Lower lobe of right lung (tissue), 2 donors: ENCODE measurements at places on chromosomes 16 and 17. TPM values are rescaled to one million over a fixed set of nuclear protein-coding genes. Genes with fewer than 3 reads are reported as not detected.

The PPP1R1B gene
- total RNA-seq = 23.9 TPM

GRCh38 chr17:42131232-42131631, 8.6 kb downstream of the HSPB9 start:
- H3K27ac ChIP-seq = peak overlapping the region; percentile 80
- no peak overlapping the region for H3K4me3 ChIP-seq
- H3K4me1 ChIP-seq = peaks cover 78% of the 10 kb centered on the region
- peaks cover 43% of the 10 kb centered on the region for H3K36me3 ChIP-seq
- H3K27me3 ChIP-seq = no peaks in the 10 kb centered on the region

- H3K27me3 ChIP-seq = no peaks in the 10 kb centered on the region
- H3K4me3 ChIP-seq = no peak overlapping the region
- DNase-seq = no peak
Measured at GRCh38 chr17:48915459-48916282, 7.5 kb downstream of the UBE2Z start.

DNA sequence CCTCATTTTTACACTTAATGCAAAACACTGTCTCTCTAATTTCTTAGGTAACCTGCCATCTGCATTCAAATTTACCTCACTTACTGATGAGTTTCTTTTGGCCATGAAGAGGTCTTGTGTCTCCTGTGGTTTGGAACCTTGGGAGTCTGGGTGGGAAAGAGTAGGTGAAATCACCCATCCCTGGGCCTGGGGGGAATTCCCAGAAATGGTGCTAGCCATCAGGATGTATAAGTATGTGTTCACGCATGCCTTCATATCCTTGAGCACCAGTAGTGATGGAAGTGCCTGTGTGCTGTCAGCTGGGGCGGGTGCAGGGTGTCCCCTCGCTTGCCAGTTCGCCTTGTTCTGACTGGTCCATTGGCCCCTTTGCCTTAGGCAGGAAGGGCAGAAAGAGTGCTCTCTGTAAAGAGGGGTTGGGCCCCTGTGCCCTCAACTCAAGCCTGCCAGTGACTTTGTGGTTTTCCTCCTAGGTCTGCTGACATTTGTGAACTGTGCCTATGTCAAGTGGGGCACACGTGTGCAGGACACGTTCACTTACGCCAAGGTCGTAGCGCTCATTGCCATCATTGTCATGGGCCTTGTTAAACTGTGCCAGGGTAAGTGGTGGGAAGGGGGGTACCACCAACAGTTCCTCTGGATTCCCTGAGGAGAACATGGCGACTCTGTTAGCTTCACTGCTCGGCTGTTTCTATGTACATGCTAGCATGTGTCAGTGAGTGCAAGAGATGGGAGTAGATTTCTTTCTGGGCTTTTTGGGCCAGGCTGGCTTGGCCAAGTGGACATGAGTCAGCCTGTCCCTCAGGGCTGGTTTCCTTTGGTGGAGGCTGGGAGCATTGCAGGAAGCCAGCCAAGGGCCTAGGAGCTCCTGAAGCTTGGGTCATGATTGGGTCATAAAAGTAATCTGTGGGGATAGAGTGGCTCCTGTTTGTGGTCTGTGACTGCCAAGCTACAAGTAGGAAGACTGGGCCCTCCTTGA, 23.2 kb downstream of the SLC7A6OS start:
- no peak for DNase-seq
- no peaks in the 10 kb centered on the region for H3K27me3 ChIP-seq
- peaks cover 51% of the 10 kb centered on the region for H3K36me3 ChIP-seq
- peak overlapping the region; percentile 60 for H3K27ac ChIP-seq
- H3K4me1 ChIP-seq = peaks cover 73% of the 10 kb centered on the region

GRCh38 chr17:68740555-68741447, 139.6 kb upstream of the FAM20A start:
- no peaks in the 10 kb centered on the region for H3K27me3 ChIP-seq
- H3K4me1 ChIP-seq = no peaks in the 10 kb centered on the region
- no peak overlapping the region for H3K27ac ChIP-seq
- no peak overlapping the region for H3K4me3 ChIP-seq
- no peaks in the 10 kb centered on the region for H3K36me3 ChIP-seq

DNA sequence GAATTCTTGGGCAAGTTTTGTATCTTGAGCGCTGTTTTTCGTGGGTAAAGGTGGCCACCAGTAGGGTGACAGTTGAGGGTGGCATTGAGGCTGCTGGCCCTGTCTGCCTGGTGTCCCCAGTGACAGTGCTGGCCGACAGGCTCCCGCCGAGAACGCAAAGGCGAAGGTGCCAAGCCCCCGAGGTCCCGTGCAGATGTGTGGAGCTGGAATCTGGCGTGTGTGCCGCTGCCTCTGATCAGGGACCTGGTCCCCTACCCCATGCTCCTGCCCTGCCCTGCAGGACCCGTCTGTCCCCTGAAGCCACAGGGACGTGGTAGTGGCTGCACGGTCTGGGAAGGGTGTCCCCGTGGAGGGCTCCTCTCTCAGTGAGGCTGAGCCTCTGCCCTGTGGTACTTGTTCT, 3.5 kb downstream of the UBE2I start:
- H3K36me3 ChIP-seq = peaks cover 55% of the 10 kb centered on the region
- no peak overlapping the region for H3K4me3 ChIP-seq
- no peaks in the 10 kb centered on the region for H3K27me3 ChIP-seq
- DNase-seq = no peak
- peaks cover 28% of the 10 kb centered on the region for H3K4me1 ChIP-seq
- H3K27ac ChIP-seq = no peak overlapping the region

- H3K4me3 ChIP-seq = no peak overlapping the region
- no peaks in the 10 kb centered on the region for H3K27me3 ChIP-seq
- H3K36me3 ChIP-seq = peaks cover 64% of the 10 kb centered on the region
- H3K4me1 ChIP-seq = peaks cover 23% of the 10 kb centered on the region
- H3K27ac ChIP-seq = no peak overlapping the region
- DNase-seq = no peak
Measured at GRCh38 chr16:1820946-1821290, 5.7 kb downstream of the HAGH start.

GRCh38 chr17:63827801-63828221, 348 bp upstream of the FTSJ3 start:
- peak overlapping the region; percentile 90 for H3K4me3 ChIP-seq
- H3K27me3 ChIP-seq = no peaks in the 10 kb centered on the region
- H3K27ac ChIP-seq = peak overlapping the region; percentile 91
- peaks cover 71% of the 10 kb centered on the region for H3K36me3 ChIP-seq
- no peak for DNase-seq

GRCh38 chr17:15930426-15930825, 14.5 kb upstream of the ADORA2B start:
- no peaks in the 10 kb centered on the region for H3K36me3 ChIP-seq
- H3K27ac ChIP-seq = no peak overlapping the region
- DNase-seq = no peak
- H3K27me3 ChIP-seq = no peaks in the 10 kb centered on the region
- no peaks in the 10 kb centered on the region for H3K4me1 ChIP-seq
- H3K4me3 ChIP-seq = no peak overlapping the region
